ENCODE measurements at places on chromosomes 12 and 14.

GRCh38 chr12:47080725-47081502, 1.2 kb upstream of the AMIGO2 start:
- peak; percentile 66 for DNase-seq

DNA sequence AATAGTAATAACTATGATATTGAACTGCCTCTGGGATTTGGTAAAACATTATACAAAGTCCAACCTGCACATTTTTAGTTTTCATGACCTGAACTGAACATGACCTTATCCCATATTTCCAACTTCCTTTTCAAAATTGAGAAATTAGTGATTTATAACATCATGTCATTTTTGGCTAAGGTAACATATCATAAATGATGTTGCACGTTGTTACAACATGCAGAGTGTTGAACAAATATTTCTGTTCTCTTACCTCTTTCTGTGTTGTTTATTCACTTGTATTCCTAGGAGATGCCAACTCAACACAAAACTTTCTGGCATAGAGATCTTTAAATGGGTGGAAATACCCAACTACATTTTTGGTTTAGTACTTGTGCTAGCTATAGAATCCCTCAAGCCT, 496.0 kb downstream of the SLC6A15 start:
- no peak for DNase-seq

DNA sequence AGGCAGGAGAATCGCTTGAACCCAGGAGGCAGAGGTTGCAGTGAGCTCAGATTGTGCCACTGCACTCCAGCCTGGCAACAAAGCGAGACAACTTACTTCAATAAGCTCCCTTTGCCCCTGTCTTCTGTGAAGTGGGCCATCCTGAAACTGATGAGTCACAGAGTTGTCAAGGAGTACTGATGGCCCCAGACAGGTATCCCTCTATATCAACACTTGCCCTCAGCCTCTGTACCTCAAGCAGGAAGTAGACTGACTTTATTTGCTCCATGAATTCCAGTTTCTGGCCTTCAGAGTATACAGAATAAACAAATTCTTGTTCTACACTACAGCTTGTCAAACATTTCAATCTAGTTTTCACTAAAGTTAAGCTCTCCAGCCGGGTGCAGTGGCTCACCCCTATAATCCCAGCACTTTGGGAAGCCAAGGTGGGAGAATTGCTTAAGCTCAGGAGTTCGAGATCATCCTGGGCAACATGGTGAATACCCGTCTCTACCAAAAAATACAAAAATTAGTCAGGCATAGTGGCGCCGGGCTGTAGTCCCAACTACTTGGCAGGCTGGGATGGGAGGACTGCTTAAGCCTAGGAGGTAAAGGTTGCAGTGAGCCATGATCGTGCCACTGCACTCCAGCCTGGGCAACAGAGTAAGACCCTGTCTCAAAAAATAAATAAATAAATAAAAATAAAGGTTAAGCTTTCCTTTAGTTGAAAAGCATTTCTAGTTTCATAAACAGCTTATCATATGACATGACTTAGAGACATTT, 16.4 kb upstream of the LRP10 start:
- DNase-seq = no peak

DNA sequence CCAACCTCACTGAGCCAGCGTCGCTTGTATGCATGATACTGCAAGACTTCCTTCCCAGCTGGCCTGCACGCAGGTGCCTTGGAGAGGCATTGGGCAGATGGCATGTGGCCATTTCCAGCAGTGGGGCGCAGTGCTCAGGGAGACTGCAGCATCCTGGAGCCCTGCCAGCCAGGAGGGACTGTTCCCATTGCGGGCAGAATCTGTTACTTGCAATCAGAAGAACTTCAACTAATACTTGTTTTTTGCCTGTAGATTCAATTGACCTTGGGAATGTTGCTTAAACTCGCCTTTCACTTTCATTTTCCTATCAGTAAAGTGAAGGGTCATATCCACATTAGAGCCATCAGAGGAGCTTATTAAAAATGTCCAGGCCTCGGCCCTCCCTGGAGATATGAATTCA, 29.8 kb downstream of the ANKRD9 start:
- no peak for DNase-seq

DNA sequence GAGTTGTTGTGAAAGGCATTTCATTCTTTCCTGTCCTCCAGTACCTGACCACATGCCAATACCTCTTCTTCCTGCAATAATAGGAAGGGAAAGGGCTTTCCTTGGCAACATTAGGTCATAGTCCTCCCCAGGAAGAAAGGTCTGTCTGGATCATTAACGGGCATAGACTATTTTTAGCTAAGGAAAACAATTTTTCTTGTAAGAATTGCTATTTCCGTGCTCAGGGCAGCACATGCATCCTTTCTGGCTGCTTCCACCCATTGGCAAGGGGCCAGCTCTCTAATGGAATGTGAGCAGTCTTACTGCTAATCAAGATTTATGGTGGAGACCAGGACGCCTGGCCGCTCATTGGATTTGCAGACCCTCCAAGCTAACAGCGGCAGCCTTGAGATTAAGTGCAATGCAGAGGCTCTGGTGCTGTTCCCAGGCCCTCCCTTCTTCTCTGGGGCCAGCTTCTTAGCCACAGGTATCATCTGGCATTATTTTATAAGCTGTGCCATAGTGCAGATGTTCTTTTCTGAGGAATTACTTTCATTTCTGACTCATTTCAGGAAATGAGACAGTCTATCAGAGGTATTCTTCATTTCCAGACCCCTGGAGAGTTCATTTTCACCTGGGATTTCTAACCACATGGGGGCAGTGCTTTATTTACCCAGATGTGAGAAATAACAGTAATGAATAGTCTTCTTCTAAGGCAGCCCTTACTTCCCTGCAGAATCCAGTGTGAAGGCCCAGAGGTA, 52.9 kb downstream of the ANO6 start:
- peak; percentile 17 for DNase-seq

DNA sequence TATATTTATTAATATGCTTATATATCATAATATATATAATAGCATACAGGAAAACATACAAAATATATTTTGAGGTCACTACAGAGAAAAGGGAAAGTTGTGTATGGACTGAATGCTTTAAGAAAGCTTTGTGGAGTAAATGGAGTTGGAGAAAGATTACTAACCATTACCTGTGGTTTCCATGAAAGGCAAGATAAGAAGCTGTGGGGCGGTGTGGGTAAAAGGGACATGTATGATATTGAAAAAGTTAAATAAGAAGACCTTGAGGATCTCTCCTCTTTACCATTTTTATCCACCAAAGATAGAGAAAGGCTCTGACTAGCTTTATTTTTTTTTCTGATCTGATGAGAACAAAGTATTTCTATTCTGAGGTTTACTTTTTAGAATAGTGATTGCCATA, 404.4 kb downstream of the TRHDE start:
- no peak for DNase-seq

GRCh38 chr14:91114079-91115065, 499 bp downstream of the DGLUCY start:
- peak; percentile 94 for DNase-seq

GRCh38 chr12:130141901-130142683, 20.2 kb upstream of the FZD10 start:
- no peak for DNase-seq

DNA sequence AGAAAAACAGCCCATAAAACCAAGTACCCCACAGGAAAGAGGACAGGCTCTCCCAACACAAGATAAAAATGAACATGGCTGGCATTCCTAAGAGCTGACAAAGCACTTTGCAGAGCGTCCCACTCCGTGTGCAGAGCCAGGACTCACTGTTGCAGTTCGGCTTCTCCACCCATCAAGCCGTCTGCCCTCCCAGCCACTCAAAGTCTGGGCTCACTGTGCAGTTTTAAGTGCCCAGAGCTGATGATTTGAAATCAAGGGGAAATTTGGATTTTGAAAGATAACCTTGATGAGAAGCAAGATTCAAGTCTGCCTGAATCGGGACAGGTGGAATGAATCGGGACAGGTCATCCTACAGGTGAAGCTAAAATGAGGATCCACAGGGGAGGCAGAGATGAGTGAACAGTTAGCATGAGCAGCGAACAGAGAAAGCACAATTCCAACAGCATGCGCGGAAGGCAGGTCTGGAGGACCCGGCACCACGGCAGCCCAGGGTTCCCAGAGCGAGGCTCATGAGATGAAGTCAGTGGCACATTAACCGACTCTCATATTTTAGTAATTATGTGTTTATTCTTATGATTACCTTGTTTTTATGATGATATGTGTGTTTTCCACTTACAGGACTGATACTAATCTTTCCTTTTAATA, 39.8 kb upstream of the GPR68 start:
- no peak for DNase-seq

DNA sequence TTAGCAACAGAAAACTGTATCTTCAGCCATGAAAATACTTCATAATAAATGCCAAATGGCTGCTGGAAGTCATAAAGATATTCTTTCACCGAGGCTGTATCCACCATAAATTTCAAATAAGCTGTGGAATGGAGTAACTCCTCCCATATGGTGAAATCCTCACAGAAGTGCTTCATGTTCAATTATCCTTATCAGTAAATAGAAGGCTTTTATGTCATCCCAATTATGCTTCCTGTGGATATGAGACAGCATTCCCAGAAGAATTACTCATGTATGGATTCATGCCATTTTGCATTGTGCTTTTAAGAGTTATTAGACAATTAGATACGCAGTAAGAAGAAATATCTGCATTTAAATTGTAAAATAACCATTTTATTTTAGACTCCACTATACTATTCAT, 99.0 kb downstream of the RTN1 start:
- no peak for DNase-seq

GRCh38 chr14:54754623-54755386, 147.8 kb downstream of the GCH1 start:
- DNase-seq = no peak

- DNase-seq = no peak
These were observed 107.1 kb downstream of the LGMN start for GRCh38 chr14:92641306-92641705.

DNA sequence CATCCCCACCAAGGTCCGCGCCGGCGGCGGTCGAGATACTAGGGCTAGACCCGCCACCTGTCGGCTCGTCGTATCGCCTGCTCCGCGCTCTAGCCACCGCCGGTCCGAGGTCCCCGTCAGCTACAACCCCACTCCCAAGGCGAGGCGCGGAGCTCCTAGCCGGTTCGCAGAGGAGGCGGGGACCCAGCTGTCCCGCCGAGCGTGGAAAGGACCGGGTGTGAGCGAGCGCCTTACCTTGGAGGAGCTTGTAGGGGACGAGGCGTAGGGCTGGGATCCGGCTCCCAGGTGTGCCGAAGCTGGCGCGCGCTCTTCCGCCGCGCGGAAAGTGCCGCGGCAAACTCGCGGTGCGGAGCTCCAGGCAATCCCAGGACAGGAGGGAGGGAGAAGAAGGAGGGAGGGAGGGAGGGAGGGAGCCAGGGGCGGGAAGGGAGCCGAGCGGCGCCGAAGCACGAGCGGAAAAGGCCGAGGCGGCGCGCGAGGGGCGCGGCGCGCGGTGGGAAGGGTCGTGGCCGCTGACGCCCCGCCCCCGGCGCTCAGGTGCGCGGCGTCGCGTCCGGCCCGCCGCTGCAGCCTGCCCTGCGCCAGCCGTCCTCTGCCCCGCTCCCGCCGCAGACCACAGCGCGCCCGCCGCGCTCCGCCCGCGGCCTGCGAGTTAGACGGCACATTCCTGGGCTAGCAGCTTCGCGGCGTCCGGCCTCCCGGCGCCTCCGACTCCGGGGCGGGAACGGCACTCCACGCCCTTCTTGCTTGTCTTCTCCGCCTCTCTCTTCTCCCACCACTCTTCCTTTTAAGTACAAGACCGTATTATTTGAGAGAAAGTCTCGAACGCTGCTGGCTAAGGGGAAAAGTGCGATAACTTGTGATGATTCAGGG, at the start of gene PAWR:
Gene PAWR (minus strand): TSS at position 327 of the 873 bp plus-strand sequence. CDS start 720 bp downstream, outside the sequence.
- no peak for DNase-seq

DNA sequence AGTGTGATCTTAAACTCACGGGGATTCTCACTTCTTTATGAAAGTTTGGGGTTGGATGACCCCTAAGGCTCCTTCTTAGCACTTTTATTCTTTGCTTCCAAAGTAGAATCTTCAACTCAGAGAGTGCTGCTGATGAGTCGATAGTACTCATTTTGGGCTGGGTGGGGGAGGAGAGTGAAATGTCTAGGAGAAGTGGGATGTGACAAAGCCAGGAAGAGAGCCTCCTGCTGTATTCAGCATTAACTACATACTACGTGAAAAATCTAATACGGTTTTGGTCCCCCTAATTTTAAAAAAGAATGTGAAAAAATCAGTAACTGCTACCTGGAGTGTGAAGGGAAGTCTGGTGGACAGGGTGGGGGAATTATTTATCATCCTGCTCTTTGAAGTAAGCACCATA, 148.3 kb downstream of the SAMD4A start:
- no peak for DNase-seq

DNA sequence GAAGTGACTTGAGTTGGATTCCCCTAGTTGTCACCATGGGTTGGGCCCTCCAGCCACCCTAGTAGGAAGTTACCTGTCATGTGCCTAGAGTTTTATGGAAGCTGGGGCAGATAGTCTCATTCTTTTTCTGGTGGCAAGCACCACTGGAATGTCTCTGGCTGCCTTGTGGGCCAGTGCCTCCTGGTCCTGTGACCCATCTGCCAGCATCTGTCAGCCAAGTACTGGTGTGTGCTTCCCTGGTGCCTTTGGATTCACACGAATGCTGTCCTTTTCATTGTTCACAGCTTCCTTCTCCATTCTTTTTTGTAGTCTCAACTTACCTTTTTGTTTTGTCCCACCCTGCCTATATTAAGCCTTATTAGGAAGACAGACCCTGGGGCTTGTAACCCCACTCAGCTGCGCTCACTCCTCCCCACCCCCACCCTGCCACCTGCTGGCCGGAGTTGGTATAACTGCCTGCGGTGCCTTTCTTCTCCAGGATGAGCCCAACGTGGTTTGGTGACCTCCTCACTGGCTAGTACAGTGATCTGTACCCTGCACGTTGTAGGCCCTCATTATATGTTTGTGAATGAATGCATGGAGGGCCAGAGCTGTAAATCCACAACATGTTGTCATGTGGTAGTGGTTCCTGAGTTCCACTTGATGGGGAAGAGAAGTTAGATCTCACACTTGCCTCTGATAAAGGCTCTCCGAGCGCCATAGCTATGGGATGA, 125.7 kb downstream of the TSPAN9 start:
- DNase-seq = peak; percentile 49

DNA sequence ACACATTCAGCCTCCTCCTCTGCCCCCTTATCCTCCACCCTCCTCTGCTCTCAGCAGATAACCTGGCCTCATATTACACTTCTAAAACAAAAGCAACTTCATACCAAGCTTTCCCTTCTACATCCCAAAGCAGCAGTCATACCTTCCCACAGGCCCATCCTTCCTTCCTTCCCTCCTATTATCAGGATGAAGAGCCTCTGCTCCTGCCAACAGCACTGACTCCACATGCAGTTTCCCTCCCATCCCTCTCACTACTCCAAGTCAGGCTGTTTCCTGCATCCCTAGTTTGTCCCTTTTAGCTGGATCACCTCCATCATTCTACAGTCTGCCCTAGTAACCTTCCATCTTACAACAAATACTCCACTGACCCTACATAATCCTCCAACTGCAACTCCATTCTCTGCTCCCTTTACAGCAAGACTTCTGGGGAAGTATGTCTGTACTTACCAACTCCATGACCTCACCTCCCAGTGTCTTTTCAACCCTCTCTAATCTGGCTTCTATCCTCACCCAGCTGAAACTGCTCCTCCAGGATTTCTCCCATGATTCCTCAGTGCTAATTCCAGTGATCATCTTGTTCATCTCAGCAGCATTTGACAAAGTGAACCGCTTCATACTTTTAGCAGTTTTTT, 4.9 kb upstream of the YEATS4 start:
- no peak for DNase-seq

GRCh38 chr14:95519699-95520098, 3.2 kb upstream of the SYNE3 start:
- DNase-seq = peak; percentile 89

- peak; percentile 83 for DNase-seq
These were observed 22.4 kb upstream of the FBXO21 start for GRCh38 chr12:117212563-117213190.

GRCh38 chr12:3046441-3047200, 30.6 kb upstream of the TSPAN9 start:
- DNase-seq = no peak
